ENCODE measurements at places on chromosomes 7 and 10.
A peak's percentile ranks its signal among the peaks of the same experiment; 100 is the strongest.

DNA sequence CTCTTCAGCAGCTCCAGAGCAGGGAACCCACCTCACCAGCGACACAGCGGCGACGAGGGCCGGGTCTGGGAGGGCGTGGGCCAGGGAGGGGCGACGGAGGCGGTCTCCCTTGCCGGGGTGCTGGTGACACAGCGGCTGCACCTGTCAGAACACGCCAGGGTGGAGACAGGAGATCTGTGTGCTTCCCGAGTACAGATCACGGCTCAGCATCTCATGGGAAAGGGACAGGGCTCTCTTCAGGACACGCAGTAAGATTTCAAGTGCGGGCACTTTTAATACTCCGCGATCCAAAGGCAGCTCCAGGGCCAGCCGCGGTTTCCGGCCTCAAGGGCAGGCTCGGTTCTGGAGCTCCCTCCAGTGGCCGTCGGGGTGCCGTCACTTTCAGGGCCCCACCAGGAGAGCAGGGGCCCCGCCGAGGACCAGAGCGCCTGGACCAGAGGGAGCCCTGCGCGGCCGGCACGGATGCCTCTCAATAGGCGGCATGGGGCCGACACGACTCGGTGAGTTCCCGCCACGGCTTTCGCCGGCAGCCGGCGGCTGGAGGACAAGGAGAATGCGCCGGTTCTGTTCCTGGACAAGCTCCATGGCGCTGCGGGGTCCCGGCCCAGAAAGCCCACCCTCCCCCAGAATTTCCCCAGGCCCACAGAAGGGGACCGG, 21.4 kb downstream of the GPR146 start:
- peak; percentile 55 for DNase-seq

DNA sequence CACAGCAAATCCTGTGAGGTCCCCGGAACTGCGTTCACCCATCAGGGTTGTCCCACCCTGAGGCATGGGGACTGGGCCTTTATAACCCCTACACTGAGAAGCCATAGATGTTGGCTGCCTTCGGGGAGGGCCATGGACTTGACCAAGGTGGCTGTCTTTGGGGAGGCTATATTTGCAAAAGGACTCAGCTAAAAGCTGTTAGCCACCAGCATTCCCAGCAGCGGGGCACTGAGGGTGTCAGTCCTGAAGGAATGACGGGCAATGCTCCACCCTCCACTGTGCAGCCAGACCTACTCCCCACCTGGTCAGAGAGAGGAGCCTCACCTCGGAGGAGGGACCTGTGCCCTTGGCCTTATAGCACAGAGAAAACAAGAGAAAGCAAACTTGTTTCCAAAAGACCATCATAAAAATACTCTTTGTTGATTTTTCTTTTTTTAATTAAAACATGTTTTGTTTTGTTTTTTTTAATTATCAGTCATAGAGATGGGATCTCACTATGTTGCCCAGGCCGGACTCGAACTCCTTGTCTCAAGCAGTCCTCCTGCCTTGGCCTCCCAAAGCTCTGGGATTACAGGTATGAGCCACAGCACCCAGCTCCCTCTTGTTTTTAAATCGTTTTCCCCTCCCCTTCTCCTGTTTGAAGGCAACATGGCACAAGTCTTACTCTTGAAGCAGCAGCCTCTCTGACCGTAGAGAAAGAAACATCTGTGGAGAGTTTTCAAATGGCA, 26.7 kb upstream of the CUX1 start:
- no peak for DNase-seq

DNA sequence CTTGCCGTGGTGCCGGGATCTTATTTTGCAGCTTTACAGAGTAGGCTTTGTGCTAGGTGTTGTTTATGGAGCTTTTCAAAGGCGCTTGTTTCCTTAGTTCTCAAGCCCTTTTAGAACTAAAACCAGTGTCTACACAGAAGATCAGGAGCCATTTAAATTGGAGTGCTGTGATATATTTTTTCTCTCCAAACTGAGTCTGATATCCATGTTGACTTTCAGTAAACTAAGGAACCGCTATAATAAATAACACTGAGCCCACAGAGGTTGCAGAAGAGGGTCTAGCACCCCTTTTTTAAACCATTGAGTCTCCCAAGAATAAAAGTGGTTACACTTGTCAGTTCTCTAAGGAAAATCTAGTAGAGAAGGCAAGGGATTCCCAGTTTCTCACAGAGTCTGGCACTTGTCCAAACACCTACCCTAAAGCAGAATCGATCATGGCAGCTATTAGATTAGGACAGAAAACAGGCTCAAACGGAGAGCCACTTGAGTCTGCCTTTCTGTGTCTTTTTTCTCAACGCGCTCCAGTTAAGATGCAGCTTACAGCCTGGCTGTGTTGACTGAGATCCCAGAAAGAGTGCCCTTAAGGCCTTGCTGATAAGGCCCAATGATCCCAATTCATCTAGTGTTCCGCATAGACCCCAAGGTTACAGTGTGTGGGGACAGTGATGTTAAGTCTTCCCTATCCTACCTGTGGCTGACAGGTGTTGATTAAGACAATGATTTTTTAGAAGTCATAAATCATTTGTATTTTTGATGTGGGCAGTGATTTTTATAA, 804 bp downstream of the TMEM106B start:
- no peak for DNase-seq

- DNase-seq: no peak
Observed at GRCh38 chr10:124696446-124697392, 47.5 kb downstream of the FAM53B start.

DNA sequence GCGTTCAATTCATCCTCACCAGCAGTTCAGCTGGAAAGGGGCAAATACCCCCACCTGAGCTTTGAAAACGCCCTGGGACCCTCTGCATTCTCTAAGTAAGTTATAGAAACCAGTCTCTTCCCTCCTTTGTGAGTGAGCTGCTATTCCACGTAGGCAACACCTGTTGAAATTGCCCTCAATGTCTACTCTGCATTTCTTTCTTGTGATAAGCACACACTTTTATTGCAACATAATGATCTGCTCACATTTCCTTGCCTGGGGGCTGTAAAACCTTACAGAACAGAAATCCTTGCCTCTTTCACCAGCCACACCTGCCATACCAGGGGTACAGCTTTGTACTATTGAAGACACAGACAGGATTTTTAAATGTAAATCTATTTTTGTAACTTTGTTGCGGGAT, 155.8 kb upstream of the LANCL2 start:
- DNase-seq: no peak

- DNase-seq: no peak
Observed at GRCh38 chr7:97078023-97078969, 39.2 kb upstream of the SDHAF3 start.

DNA sequence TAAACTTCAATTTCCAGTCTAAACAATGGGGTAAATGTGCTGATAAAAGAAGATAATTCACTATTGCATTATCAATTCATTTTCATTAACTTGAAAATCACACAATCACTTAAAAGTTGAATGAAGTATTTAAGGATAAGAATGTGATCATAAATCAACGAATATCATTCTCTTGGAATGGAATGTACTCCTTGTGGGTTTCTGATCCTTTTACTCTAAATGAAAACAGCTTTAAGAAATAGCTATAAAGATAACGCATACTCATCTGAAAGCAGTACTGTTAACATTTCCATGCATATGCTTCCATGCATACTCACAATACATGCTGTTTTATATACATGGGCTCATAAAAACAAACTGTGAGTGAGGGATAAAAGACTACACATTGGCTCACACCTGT, 108.8 kb downstream of the ATE1 start:
- no peak for DNase-seq

GRCh38 chr7:80187279-80187678, 52.6 kb downstream of the GNAI1 start:
- DNase-seq: no peak

- DNase-seq: no peak
Observed at GRCh38 chr10:103915796-103916195, 2.2 kb downstream of the STN1 start.

DNA sequence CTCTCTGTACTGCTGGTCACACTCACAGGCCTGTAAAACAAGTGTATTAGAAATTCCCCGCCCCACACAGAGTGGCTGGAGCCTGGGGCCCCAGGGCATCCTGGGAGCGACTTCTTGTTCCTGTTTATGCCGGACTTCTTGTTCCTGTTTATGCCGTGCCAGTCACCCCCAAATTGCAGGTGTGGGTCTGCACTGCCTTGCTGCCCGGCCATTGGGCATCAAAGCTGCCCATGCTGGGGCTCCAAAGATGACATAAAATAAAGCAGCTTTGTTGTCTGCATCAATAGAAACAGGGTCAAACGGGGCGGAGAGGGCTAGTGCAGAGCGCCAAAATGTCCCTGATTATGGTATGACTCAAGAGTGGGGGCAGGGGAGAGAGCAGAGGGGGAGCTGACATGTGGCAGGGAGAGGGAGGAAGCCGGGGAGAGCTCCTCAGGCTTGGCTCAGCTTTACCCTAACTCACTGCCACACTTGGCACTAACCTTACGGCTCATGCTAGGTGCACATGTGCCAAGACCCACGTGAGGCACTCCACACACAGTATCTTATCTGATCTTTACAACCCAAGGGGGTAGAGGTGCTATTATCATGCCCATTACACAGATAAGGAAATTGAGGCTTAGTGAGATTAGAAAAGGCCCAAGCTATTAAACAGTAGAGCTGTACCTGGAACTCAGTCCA, 98.4 kb downstream of the PIP4K2A start:
- DNase-seq: peak; percentile 49

DNA sequence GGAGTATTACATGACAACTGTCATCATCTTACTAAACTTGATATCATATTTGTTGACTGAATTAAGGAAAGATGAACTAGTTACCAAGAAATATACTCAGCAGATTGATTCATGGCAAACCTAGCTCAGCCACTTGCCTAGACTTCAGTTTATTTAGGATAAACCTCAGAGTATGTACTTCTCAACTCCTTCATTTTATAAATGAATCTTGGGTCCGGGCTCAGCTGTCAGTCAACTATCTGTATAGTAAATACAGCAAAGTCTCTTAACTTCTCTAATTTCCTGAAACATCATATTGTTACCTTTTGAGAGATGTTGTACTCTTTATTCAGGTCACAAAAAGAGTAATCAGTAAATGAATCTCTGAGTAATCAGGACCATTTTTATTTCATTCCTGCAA, 211.0 kb upstream of the KLF14 start:
- no peak for DNase-seq

- DNase-seq: no peak
Observed at GRCh38 chr7:39415091-39415787, 151.0 kb upstream of the YAE1 start.

DNA sequence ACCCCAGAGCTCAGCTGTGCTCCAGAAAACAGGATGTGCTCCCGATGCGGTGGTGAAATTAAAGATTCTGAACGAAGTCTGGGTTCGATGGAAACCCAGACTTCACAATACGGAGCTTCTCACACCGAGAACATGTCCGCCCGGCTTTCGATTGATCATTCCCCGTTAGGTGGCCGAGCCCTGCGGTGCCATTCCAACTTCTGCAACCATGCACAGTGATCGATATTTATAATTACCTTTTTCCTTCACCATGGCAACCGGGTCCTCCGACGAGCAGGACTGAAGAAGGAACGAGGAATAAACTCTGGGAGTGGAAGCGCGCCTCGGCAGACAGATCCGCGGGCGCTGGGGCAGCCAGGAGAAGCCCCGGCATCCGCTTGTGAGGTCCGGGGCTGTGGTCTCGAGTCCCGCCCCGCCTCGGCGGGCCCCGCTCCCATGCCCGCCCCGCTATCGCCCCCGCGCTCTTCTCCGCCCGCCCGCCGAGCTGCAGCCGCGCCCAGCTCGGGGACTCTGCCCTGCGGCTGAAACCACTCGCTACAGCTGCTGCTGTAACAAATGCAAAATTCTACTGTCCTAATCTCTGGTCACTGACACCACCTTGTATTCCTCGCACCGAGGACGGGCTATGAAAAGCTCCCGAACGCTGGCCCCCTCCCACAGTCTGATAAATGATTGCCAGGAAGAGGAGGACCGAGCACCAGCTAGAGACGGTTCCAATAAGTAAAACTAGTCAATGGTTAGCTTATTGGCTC, 26.2 kb downstream of the ABLIM1 start:
- DNase-seq: no peak

DNA sequence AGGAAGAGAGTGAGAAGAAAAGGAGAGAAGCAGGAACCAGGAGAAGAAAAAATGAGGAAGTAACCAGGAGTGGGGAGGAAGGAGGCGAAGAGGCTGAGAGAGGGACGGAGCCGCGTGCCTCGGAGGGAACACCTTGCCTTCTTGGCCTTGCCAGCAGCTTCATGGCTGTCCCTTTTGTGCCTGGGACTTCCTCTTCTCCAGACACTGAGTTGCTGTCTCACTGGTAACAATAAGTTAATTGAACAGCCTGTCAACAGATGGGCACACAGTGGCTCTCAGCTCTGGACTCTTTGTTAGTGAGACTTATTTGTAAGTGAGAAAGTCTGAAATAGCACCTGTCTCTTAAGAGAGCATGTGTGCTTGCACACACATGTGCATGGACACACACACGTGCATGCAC, 83.2 kb downstream of the GATA3 start:
- DNase-seq: no peak

GRCh38 chr7:35415411-35415822, 161.5 kb upstream of the TBX20 start:
- DNase-seq: no peak

DNA sequence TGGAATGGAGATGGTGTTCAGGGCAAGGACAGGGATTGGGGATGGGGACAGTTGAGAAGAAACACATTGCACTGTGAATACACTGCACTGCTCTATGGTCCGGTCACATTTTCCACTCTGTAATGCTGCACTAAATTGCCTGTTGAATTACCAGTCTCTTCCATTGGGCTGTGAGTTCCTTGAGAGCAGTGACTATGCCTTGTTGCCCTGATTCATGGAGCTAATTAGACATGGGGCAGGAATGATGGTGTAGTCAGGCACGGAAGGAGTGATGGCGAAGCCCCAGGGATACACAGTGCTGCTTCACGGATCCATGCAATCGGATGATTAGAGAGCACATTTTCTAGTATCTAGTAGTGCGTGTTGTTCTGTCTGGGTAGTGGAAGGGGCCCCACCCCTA, 25.4 kb upstream of the GPAM start:
- no peak for DNase-seq

DNA sequence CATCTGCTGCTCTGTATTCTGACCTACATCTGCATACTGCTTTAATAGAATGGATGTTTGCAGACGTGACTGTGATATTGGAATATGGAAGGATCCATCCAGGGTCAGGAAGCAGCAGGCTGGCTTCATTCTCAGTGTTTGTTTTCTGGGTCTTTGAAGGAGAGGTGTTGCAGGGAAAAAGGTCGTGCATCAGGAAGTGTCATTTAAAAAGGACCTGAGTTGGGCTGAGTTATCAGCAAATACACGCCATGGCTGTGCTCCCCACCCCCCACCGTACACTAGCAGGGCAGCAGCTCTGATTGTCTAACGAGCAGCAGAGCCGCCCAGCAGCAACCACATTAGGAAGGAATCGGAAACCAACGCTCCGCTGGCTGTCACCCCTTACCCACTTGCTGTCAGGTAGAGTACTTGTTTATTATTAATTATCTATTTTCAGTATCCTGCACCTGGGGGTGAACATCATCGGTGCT, 63.1 kb upstream of the STEAP1B start:
- DNase-seq: no peak
